ENCODE measurements at places on chromosomes 5 and 9. TPM values are rescaled to one million over a fixed set of nuclear protein-coding genes. Genes with fewer than 3 reads are reported as not detected.

DNA sequence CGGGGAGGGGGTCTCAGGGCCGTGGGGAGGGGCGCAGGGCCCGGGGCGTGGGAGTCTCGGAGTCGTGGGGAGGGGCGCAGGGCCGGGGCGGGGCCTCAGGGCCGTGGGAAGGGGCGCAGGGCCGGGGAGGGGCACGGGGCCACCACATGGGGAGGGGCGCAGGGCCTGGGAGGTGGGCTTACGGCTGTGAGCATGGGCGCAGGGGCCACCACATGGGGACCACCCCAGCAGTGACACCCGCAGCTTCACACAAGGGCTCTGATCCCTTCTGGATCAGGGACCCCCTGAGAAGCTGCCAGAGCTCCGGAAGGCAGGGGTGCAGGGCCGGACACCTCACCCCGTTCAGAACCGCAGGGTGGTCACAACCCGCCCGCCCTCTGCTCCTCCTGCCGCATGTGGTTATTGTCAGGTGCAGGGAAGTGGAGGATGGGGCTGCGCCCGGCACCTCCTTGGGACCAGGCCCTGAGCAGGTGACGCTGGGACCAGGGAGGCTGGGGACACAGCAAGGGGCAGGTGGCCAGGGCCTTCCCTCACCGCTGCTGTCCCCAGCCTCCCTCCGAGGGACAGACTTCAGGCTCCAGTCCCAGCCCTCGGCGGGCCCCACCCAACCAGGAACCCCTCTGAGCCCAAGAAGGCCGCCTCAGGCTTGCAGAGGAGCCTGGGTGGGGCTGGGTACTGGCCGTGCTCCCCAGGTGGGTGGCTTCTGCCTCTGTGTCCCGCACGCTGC, 53.7 kb downstream of the EXD3 start:
- H3K4me3 ChIP-seq: no peak overlapping the region
- no peaks in the 10 kb centered on the region for H3K4me1 ChIP-seq
- DNase-seq: no peak
- H3K36me3 ChIP-seq: no peaks in the 10 kb centered on the region
- H3K27me3 ChIP-seq: no peaks in the 10 kb centered on the region
- H3K27ac ChIP-seq: no peak overlapping the region

DNA sequence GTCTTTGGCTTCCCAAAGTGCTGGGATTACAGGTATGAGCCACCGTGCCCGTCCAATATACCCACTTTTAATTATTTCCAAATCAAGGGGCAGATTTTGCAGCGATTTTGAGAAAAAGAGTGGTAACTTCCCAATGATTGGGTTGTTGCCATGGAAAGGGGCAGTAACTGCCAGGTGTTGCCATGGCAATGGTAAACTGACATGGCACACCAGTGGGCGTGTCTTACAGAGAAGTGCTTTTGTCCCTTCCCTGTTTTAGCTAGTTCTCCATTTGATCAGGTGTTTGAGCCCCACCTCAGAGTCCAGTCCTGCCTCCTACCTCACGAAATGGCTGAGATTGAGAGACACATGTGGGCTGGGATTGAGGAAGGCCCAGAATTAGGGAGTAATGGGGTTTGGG, 86.3 kb upstream of the IER5L start:
- H3K4me3 ChIP-seq: no peak overlapping the region
- H3K36me3 ChIP-seq: no peaks in the 10 kb centered on the region
- no peak overlapping the region for H3K27ac ChIP-seq
- H3K27me3 ChIP-seq: no peaks in the 10 kb centered on the region

DNA sequence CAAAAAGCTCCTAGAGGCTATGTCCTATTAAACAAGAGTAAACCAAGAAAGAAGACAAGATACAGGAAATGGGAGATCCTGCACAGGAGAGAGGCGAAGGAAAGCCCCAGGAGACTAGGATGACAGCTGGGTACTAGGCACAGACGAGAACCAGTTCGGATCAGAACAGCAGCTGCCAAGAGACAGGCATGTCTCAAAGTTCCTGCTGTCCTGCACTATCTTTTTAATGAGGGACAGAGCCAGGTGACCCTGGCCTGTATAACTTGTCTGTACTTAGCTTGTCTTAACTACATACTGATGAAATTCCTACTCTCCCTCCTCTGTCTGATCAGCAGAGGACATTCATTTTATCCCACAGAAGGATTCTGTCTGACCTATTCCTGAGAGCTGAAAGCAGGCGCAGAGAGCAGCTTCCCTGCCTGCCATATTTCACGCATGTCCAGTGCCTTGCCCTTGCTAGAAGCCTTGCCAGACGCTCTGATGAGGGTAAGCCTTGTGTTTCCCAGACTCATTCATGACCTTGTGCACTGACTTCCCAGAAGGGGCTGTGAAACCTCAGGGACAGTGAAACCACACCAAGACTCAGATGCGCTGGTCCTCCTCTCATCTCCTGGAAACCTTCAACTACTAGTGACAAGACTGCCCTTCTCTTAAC, 24.7 kb downstream of the TSC1 start:
- no peaks in the 10 kb centered on the region for H3K27me3 ChIP-seq
- no peak for DNase-seq
- H3K4me3 ChIP-seq: no peak overlapping the region
- H3K4me1 ChIP-seq: no peaks in the 10 kb centered on the region

- H3K36me3 ChIP-seq: no peaks in the 10 kb centered on the region
- no peak overlapping the region for H3K4me3 ChIP-seq
- no peaks in the 10 kb centered on the region for H3K4me1 ChIP-seq
- DNase-seq: no peak
- no peak overlapping the region for H3K27ac ChIP-seq
Measured at GRCh38 chr5:54860321-54860720, 125.1 kb downstream of the ESM1 start.

DNA sequence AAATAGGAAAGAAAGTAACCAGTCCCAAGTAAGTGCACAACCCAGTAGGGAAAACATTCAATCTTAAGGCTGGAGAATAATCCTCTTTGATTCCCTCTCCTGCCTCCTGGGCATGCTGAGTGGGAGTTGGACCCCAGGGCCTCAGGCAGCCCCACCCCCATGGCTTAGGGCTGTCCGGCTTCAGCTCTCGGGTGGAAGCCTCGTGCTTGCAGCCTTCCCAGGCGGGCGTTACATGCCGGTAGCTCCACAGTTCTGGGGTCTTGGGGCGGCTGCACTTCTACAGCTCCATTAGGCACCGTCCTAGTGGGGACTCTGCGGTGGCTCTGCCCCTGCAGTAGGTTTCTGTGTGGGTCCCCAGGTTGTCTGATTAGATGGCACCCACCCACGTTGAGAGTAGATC, 10.1 kb downstream of the GLIPR2 start:
- H3K36me3 ChIP-seq: no peaks in the 10 kb centered on the region
- H3K4me1 ChIP-seq: peaks cover 98% of the 10 kb centered on the region
- no peak overlapping the region for H3K27ac ChIP-seq
- no peak overlapping the region for H3K4me3 ChIP-seq

- no peak overlapping the region for H3K4me3 ChIP-seq
- H3K27ac ChIP-seq: no peak overlapping the region
- no peaks in the 10 kb centered on the region for H3K27me3 ChIP-seq
- no peaks in the 10 kb centered on the region for H3K36me3 ChIP-seq
- DNase-seq: no peak
Measured at GRCh38 chr5:173392-174290, 17.7 kb upstream of the LRRC14B start.

GRCh38 chr5:24732184-24732583, 87.4 kb upstream of the CDH10 start:
- H3K36me3 ChIP-seq: no peaks in the 10 kb centered on the region
- DNase-seq: no peak
- H3K4me3 ChIP-seq: no peak overlapping the region
- no peaks in the 10 kb centered on the region for H3K4me1 ChIP-seq
- H3K27ac ChIP-seq: no peak overlapping the region
- no peaks in the 10 kb centered on the region for H3K27me3 ChIP-seq

GRCh38 chr5:175207321-175208040, 236.5 kb downstream of the DRD1 start:
- no peaks in the 10 kb centered on the region for H3K27me3 ChIP-seq
- DNase-seq: no peak
- H3K4me1 ChIP-seq: no peaks in the 10 kb centered on the region
- H3K36me3 ChIP-seq: no peaks in the 10 kb centered on the region

GRCh38 chr5:147203213-147203612, 31.6 kb upstream of the STK32A start:
- no peaks in the 10 kb centered on the region for H3K27me3 ChIP-seq
- H3K27ac ChIP-seq: no peak overlapping the region
- H3K4me3 ChIP-seq: no peak overlapping the region
- DNase-seq: no peak

DNA sequence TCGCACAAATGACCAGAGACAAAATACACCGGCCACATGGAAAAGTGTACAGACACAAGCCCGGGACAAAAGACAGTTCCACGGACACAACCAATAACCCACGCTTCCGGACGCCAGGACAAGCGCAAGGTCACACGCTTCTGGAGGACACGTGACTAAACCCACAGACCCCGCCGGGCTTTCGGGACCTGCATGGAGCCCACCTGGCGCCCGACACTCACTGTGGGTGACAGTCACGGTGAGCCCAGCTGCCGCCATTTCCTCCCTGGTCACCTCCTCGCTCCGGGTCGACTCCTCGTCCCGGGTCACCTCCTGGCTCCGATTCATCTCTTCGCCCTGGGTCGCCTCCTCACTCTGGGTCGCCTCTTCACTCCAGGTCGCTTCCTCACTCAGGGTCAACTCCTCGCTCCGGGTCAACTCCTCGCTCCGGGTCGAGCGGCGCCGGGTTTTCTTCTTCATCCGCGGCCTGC, 470 bp downstream of the BAG1 start:
- H3K4me1 ChIP-seq: peaks cover 35% of the 10 kb centered on the region
- no peaks in the 10 kb centered on the region for H3K27me3 ChIP-seq
- peak overlapping the region; percentile 85 for H3K27ac ChIP-seq
- no peak for DNase-seq
- peaks cover 30% of the 10 kb centered on the region for H3K36me3 ChIP-seq
- peak overlapping the region; percentile 92 for H3K4me3 ChIP-seq

DNA sequence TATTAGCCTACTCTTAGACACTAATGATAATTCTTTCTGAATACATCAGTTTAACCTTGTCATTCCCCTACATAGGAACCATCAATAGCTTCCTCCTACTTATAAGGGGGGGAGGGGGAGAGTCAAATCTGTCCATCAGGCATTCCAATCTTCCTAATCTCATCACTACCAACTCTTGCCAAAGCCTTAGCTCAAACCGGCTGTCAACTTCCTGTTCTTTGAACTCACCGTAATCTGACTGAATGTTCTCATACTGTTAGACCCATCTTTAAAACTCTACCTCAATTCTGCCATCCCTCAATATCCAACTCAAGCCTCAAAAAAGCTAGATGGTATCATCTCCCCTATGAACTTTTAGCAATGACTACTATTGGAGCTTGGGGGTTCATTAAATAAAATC, 41.9 kb upstream of the RNF38 start:
- no peaks in the 10 kb centered on the region for H3K27me3 ChIP-seq
- peaks cover 46% of the 10 kb centered on the region for H3K4me1 ChIP-seq
- no peak overlapping the region for H3K27ac ChIP-seq
- no peak overlapping the region for H3K4me3 ChIP-seq
- DNase-seq: no peak
- no peaks in the 10 kb centered on the region for H3K36me3 ChIP-seq

- H3K36me3 ChIP-seq: no peaks in the 10 kb centered on the region
- DNase-seq: no peak
- no peak overlapping the region for H3K27ac ChIP-seq
- H3K4me1 ChIP-seq: no peaks in the 10 kb centered on the region
Measured at GRCh38 chr9:4012441-4012840, 287.4 kb downstream of the GLIS3 start.

The SLC6A7 gene
- not detected for total RNA-seq

The EGFL7 gene
- 0.61 TPM for total RNA-seq

The CDX1 gene
- total RNA-seq: not detected

The SERF1A gene
- total RNA-seq: 11.4 TPM

The NEUROG1 gene
- not detected for total RNA-seq

Measured in CD8-positive, alpha-beta memory T cell (primary cell).